ENCODE measurements at places on chromosomes 6 and 20.

DNA sequence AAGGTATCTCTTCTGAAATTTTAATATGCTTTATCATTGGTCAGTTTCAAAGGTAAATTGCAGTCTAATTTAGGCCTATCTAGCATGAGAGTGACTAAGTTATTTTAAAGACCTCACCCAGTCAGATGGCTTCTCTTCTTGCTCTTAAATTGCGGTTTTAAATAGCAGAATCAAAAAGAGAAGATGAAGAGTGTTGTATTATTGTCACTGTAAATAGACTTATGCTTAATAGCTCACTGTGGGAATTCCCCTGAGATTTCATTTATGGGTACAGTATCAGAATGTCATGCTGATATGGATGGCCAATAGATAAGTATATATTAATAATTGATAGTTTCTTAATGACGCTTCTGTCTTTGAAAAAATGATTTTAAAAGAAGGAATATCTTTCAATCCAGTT is 35.7 kb downstream of the AIG1 start:
- no peak for DNase-seq

DNA sequence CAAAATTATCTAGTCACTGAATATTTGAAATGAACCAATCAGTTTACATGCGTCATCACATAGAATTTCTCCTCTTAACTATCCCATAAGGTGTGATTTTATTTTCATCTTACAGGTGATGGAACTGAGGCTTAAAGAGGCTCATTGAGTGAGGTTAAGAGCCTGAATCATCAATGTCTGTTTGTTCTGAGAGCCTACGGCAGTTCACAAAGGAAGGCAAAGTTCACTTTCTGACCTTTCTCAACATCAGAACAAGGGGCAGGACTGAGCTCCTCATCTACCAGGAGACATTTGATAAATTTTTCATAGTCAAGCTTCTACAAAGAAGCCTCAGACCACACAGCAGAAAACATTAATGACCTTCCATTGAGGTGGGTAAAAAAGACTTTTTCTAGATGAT is 54.9 kb upstream of the OLIG3 start:
- no peak for DNase-seq

DNA sequence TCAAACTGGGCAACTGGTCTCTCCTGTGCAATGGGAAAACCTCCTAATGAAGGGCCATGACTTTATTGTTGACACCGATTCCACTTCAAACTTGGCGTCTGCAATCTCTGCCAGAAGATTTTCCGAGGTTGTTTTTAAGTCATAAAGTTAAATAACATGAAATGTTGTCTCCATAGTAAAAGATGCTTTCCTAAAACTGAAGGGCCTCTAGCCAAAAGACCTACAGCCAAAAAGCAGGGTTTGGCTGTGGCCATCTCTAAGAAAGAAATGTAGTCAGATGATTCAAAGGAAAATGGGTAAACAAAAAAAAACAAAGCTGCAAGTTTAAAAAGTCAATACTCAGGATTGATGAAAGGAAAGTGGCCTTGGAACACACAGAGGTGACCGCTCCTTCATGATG is 14.1 kb downstream of the CD93 start:
- DNase-seq, result no peak

GRCh38 chr6:116190550-116190949 is 63.3 kb downstream of the TSPYL4 start:
- DNase-seq, result no peak

- no peak for DNase-seq
Observed at GRCh38 chr6:3088968-3089367, 20.7 kb downstream of the RIPK1 start.

- no peak for DNase-seq
Observed at GRCh38 chr6:105336986-105337385, 65.9 kb downstream of the PREP start.

DNA sequence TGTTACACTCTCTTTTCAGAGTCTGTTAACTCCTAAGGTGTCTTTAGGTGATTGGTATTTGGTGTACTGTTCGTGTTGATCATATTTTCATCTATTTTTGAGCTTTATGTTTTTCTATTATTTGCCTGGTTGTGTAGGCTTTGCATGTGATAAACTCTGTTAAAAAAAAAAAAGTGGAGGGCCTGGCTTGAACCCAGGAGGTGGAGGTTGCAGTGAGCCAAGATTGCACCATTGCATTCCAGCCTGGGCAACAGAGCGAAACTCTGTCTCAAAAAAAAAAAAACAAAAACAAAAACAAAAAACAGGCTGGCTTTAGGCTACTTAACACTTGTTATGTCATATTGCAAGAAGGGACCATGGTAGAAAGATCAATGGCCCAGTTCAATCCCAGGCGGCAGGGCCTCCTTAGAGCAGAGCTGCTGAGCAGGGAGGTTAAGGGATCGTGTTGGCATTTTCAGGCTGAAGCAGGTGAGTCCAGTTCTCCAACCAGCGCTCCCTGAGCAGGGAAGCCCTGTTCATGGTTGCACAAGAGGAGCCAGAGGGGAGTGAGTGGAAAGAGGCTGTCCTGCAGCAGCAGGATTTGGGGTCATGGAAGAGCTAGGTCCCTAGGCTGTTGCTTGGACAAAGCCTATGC is 8.5 kb downstream of the PYGB start:
- DNase-seq, result no peak

DNA sequence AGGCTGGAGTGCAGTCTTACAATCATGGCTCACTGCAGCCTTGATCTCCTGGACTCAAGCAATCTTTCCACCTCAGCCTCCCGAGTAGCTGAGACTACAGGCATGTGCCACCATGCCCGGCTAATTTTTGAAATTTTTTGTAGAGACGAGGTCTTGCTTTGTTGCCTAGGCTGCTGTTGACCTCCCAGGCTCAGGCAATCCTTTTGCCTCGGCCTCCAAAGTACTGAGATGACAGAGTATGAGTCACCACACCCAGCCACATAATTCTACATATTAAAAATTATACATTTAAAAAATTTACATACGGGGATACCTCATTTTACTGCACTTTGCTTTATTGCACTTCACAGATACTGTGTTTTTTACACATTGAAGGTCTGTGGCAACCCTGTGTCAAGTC is 115.1 kb downstream of the MAN1A1 start:
- no peak for DNase-seq

DNA sequence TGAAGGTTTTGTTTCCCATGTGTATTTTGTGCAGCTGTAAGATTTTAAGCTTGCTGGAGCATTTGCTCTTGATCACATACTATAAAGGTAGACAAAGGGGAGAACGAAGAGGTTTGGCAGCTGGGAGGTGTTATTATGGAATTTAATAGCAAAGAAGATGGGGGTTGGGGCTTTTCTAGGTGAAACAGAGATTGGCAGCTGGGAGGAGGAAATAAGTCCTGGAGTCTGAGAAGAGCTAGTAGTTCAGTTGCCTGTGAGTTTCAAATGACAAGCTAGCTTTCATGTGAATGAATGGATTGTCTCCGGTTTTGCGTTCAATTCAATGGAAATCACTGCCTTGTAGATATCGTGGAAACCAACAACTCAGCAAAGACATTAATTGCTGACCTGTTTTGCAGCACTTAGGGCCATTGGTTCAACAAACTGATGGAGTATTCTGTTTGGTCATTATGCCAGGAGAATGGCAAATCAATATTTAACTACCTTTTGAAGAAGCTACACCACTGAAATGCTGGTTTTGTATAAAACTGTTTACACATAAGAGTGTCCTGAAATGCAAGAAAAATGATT is 38.1 kb upstream of the FLRT3 start:
- no peak for DNase-seq

GRCh38 chr6:145486306-145486705 is 249.0 kb downstream of the EPM2A start:
- no peak for DNase-seq

GRCh38 chr6:132505158-132505557 is 7.8 kb downstream of the STX7 start:
- DNase-seq, result no peak

GRCh38 chr6:25519856-25520255 is 132.2 kb upstream of the SCGN start:
- no peak for DNase-seq

DNA sequence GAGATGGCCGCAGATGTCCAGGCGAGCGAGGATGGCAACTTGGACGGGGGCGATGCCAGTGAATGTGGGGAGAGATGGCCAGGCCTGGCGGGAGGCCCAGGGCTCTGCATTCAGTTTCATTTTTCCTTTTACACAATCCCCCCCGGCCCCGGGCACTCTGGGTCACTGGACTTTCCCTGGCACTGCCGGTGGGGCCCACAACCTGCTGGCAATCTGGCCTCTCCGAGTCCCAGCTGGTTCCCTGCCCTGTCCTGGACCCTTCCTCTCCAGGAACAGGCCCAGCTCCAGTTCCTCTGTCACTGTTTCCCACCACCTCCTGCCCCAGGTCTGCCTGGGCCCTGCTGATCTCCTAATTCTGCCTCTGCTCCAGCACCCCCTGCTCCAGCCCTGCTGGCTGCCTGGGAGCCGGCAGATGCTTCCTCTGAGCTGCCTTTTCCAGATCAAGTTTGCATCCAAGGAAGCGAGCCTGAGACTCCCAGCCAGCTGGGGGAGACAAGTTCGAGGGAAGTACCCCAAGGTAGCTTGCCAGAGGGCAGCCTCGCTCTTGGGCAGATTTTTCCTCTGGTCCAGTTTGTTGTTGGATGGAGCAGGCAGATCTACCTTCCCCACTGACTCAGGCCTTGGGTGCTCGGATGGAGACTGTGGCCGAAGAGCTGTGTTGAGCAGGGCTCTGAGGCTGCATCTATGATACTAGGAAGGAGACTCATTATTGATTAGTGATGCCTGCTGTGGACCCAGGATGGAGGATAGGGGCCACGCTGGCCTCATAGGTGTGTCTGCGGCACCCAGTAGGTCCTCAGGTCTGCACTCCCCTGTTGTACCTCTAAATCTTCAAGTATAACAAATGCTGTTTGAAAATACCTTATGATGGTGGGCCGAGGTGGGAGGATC is 83.2 kb downstream of the CEBPB start:
- no peak for DNase-seq

All from stimulated activated CD8-positive, alpha-beta memory T cell treated with anti-CD3 and anti-CD28 coated beads, Interleukin-7, amount 100 ng/mL, for 4 hours (primary cell).